Suppressor macrophage treated with lipopolysaccharide for 4 hours (primary cell): ENCODE measurements at places on chromosomes 6 and 20.
A peak's percentile ranks its signal among the peaks of the same experiment; 100 is the strongest.

DNA sequence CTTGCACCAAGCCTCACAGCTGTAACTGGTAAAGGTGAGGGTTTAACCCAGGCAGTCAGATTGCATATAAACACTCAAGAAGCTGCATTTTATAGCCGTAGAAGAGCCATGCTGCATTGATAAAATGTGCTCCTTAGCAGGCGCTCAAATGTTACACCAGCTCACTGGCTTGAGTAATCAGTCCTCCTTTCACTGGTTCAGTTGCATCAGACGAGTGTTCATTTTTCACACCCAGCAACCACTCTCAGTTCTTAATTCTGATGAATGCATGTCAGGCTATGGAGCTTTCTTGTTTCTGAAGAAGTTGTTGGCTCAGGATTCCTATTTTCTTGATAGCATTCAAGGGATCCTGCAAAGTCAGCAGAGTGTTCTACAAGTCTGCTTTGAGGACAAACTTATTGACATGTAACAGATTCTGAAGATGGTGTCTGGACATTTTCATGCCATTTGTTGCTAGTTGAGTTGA is 198.3 kb downstream of the PLCB1 start:
- peak; percentile 59 for DNase-seq

- no peak for DNase-seq
Measured at GRCh38 chr6:140460267-140460666, 1085.8 kb upstream of the CITED2 start.

DNA sequence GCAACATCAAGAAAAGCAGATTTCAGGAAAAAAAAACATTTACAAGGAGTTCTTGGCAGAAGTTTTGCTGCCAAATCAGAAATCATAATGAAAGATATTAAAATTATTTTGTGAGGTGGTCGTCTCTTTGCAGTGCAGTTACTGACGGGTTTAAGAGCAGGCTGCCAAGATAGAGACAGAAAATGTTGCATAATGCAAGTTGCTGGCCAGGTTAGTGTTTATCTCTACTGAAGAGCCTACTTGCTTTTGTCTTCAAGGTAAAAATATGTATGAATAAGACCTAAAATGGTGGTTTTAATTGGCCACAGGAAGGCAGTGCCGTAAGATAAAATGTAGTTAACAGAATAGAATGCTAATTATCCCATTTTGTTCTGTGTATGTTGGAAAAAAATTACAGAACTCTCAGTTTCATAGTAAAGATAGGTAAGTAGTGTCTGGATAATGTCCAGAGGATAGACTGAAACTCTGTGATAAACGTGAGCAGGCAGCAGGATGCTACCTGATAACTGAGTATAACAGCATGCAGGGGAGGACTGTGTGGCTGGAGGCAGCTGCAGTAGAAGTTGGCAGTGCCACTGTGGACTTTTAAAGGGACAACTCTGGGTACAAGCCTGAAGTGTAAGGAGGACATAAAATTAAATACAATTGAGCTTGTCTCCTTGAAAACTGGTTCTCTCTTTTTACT is 13.9 kb downstream of the FOXO3 start:
- DNase-seq: no peak

GRCh38 chr6:104908031-104908887 is 48.5 kb upstream of the HACE1 start:
- DNase-seq: no peak

- peak; percentile 16 for DNase-seq
Measured at GRCh38 chr6:45721665-45722064, 294.0 kb downstream of the CLIC5 start.

DNA sequence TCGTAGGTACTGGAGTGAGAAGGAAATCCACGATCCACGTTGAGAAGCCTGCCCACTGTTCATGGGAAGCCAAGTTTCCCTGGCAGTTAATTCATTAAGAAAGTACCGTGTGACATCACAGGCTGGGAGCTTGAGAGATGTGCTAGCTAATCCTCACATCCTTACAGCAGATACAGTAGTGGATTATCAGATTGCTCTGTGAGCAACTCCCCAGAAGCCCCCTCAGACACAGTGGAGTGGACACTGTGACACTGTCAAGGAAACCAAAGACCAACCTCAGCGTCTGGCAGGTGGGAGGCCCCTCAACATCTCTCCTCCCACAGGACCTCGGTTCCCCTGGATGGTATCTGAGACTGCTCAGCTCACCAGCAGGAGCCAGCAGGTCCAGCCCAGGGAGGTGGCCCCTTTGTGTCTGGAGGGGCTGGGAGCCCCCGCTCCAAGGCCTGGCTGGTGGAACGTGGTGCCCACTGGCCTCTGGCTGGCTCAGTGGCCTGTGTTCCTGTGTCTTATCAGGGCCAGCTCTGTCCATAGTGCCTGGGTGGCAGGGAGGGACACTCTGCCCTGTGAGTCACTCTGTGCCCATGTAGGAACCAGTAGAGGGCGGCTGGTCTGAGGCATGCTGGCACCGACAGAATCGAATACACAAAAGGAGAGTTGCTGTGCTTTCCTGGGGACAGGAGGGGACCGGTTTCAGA is 7.2 kb downstream of the PYGB start:
- peak; percentile 11 for DNase-seq

GRCh38 chr6:139758209-139758611 is 383.8 kb upstream of the CITED2 start:
- no peak for DNase-seq

GRCh38 chr6:158016571-158017383 is 35.1 kb downstream of the SYNJ2 start:
- no peak for DNase-seq

DNA sequence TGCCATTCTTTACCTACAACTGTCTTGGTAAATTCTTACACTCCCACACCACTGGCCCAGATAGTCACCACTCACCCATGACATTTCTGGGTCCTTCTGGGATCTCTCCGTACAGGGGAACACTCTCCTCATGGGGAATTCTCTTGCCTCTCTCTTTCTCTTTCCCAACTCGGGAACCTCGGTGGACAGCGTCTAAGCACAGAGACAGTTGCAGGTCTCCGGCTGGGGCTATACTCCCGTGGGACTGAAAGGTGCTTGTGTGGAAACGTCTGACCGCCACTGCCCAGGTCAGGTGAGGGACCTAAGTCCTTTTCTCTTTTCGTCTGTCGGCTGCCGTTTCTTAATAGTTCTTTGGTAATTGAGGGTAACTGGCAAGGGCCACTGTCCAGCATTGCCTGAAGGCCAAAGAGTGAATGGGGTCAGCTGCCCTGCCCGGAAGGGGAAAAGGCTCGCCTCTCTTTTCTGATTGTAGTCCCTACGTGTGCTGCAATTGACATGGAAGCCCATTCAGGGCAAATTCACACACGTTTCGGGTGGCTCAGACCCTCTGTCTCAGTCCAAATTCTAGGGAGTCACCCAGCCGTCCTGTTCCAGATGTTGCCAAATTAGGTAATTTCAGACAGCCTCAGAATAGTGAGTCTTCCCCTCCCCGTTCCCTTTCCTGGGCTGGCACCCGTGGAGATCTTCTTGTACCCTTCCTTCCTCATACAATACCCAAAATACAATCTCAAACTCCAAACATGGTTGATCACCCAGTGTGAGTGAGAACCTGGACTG is 31.2 kb upstream of the RIPK1 start:
- DNase-seq: no peak

GRCh38 chr6:137849181-137849980 is 17.7 kb upstream of the TNFAIP3 start:
- DNase-seq: peak; percentile 79

GRCh38 chr6:100105138-100105537 is 111.1 kb upstream of the MCHR2 start:
- DNase-seq: no peak

GRCh38 chr6:136753624-136754023 is 38.7 kb downstream of the MAP3K5 start:
- no peak for DNase-seq

GRCh38 chr6:82737965-82738364 is 327.7 kb downstream of the UBE3D start:
- no peak for DNase-seq

GRCh38 chr6:15435468-15435867 is 189.6 kb downstream of the JARID2 start:
- DNase-seq: no peak

- DNase-seq: no peak
Measured at GRCh38 chr6:135323202-135323668, 142.1 kb downstream of the MYB start.

DNA sequence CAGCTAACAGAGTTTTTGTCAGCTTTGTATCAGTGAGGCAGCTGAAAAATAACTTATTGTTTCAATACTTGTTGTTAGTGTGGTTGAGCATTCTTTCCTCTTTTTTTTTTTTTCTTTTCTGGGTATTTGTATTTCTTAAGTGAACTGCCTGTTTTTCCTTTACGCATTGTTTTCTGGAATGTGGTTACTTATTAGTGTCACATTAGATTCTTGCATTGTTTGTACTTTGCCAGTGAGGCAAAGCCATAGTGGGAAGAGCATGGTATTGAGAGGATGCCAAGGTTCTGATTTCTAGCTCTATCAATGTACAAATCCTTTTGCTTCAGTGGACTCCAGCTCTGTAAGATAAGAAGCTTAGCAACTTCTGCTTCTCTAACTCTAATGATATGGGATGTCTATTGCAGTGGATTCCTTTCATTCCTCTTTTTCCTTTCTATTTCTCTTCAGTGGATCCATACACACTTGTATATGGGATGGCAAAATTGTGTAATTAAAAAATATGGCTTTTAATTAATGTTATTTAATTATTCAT is 3.9 kb downstream of the CDKAL1 start:
- DNase-seq: no peak

DNA sequence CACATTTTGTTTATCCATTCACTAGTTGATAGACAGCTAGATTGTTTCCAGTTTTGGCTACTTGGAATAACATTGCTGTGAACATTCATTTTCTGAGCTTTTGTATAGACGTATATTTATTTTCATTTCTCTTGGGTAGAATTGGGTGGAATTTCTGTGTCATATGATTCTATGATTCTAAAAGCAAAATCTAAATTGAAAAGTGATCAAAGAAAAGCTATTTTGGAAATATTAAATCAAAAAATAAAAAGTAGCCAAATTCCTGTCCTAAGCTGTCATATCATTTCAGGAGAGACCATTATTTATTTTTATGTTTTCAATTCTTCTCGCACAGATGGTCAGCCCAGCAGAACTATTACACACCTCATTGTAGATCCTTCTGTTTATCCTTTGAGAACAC is 229.2 kb downstream of the COL12A1 start:
- DNase-seq: no peak

- DNase-seq: no peak
Measured at GRCh38 chr6:73801652-73802268, 105.8 kb downstream of the CD109 start.

DNA sequence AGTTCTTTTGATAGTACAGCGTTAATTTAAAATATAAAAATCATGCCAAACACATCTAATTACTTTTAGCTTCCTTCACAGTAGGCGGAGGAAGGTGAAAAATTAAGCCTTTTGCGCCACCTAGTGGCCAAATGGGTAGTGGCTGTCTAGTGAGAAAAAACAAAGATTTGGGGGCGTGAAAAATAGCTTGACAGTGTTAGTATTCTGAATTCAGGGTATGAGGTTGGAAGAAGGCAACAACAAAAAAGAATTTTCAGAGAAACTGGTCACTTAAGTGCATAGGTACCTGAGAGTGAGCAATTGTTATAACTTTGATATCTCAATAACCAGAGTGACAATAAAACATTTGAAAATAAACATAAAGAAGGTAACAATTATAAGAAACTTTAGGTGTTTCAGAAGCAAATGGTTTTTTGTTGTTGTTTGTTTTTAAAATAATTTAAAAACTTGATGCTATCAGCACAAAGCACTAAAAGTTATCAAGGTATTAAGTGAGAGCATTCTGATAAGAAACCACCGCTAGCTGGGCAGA is 14.3 kb downstream of the PSMB9 start:
- DNase-seq: peak; percentile 89

DNA sequence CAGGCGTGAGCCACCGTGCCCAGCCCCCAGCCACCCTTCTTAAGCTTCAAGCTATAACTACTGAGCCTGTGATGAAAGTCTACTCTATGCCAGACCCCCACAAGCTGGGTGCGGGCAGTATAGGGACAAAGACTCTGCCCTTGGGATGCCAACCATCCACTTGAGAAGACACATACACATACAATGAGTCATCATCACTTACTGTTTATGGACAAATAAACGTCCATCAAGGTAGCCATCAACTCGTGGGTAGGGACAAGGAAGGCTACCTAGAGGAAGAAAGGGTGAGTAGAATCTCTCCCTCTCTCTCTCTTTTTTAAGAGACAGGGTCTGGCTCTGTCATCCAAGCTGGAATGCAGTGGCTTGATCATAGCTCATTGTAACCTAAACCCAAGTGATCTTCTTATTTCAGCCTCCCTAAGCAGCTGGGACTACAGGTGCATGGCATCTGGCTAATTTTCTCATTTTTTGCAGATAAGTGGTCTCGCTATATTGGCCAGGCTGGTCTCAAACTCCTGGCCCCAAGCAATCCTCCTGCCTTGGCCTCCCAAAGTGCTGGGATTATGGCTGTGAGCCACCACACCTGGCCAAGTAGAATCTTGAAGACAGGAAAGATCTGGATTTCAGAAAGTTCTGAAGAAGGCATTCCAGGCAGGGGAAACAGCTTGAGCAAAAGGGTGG is 2.6 kb upstream of the TP53INP2 start:
- DNase-seq: no peak

GRCh38 chr20:1885254-1885653 is 10.0 kb upstream of the SIRPA start:
- no peak for DNase-seq

DNA sequence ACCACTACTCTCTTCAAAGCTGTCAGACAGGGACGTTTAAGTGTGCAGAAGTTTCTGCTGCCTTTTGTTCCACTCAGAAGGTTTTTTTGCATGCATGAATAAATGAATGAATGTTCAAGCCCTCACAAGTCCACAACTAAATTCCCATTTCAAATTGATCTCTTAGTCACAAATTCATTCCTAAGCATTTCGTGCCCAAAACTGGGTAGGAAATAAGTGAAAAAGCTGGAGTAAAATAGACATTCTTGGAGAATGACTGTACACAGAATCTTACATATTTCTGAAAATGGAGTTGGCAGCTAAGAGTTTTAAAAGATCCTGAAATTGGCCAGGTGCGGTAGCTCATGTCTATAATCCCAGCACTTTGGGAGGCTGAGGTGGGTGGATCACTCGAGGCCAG is 117.6 kb downstream of the PERP start:
- DNase-seq: no peak

- no peak for DNase-seq
Measured at GRCh38 chr6:162750776-162751175, 23.0 kb downstream of the PACRG start.

DNA sequence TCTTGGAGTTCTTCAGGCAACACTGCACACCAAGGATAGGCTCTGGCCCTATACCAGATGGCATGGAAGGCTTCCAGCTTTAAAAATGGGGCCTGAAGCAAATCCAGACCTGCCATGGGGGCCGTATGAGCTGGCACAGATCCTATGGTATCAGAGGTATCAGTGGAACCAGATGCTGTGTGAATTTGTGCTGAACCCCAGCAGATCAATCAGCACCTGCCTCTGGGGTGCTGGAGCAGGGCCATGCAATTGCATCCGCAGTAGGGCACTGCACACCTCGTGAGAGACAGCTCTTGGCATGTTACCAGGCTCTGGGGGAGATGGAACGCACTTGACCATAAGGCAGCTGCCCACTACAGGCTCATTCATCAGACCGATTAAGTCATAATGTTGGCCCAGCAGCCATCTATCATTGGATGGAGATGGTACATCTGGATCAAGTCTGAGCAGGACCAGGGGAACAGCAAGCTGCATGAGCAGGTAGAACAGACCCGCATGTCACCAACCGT is 221.5 kb downstream of the MYLK4 start:
- no peak for DNase-seq

GRCh38 chr20:3767427-3768341 is at the start of gene ADISSP:
Gene ADISSP (minus strand): TSS chr20:3767753. CDS start chr20:3760100, 7,653 bp downstream.
- DNase-seq: peak; percentile 99
